Prostate gland (tissue), 2 donors: ENCODE measurements at places on chromosomes 1 and 21. TPM values are rescaled to one million over a fixed set of nuclear protein-coding genes. Genes with fewer than 3 reads are reported as not detected.
A peak's percentile ranks its signal among the peaks of the same experiment; 100 is the strongest.

DNA sequence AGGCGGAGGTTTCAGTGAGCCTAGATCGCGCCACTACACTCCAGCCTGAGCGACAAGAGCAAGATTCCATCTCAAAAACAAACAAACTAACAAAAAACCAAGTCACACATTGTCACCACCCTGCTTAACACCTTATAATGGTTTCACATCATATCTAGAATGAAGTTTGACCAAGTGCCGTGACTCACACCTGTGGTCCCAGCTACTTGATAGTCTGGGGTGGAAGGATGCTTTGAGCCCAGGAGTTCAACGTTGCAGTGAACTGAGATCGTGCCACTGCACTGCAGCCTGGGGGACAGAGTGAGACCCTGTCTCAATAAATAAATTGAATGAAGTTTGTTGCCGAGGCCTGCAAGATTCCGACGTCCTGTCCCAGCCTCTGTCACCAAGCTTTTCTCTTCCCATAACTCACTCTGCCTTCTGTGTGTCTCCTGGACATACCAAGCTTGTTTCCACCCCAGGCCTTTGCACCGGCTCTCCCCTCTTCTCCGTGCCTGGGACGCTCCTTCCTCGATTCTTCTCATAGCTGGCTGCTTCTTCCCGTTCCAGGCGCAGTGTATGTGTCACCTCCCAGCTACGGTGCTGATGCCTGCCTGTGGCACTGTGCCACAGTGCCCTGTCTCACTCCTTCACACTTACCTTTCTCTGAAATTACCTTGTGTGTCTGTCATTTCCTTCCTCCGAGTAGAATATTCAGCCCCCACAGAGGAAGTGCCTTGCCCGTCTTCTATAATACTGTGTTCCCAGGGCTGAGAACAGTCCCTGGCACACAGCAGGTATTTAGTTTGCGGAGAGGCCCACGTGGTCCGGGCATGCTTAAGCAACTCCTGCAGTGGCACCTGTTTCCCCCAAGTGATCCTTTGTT is 3.8 kb upstream of the SELENON start:
- H3K36me3 ChIP-seq, result no peaks in the 10 kb centered on the region
- peak; percentile 88 for DNase-seq
- no peak overlapping the region for H3K4me3 ChIP-seq
- H3K27ac ChIP-seq, result peak overlapping the region; percentile 75

DNA sequence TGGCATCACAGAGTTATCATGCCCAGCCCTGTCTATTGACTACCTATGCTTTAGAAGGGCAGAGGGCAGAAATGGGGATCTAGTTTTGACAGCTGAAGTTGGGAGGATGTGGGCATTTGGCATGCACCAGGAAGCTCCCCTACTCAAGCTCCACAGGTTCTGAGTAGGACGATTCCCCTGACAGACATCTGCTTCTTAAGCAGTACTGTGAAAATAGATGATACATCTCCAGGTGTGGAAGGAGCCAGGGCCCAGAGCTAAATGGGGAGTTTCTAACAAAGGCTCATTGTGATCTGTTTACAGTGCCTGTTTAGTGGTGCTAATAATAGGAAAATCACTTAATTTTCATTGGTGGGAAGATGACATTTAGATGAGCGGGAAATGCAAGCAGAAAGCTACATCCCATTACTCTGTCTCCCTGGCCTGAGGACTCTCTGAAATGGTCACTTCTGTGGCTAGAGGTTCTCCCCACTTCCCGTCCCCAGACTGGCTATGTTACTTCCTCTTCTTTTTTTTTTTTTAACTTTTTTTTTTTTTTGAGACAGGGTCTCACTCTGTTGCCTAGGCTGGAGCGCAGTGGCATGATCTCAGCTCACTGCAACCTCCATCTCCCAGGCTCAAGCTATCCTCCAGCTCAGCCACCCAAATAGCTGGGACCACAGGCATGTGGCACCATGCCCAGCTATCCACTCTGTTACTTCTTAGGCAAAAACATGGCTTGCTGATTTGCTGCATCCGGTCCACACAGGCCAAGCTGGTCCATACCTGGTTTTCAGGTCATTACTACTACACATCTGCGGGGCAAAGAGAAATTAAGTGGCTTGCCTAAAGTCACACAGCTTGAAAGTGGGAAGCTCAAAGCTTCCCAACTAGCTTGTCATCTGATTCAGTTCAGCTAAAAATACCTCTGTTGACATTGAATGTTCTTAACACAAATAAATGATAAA is 23.2 kb upstream of the CNIH3 start:
- no peaks in the 10 kb centered on the region for H3K36me3 ChIP-seq
- H3K27me3 ChIP-seq, result no peaks in the 10 kb centered on the region
- H3K27ac ChIP-seq, result no peak overlapping the region
- no peak for DNase-seq

DNA sequence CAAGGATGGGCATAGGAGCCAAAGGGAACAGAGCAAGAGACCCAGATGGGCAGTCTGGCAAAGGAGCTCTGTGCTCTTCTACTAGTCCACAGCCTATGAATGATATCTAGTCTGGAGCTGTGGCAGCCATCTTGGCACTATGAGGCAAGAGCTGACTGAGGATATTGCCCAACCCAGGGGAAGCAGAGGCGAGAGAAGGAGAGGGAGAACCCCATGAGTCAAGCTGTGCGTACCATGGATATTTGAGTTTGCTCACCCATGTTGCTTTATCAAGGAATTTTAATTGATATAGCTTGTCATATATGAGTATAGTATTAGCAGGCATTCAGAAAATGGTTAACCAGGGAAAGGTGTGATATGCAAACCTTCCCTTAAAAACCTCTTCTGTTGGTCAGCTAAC is 420.9 kb downstream of the PRDM2 start:
- no peaks in the 10 kb centered on the region for H3K4me1 ChIP-seq
- no peak overlapping the region for H3K4me3 ChIP-seq
- DNase-seq, result no peak
- H3K27me3 ChIP-seq, result peaks cover 7% of the 10 kb centered on the region
- H3K36me3 ChIP-seq, result no peaks in the 10 kb centered on the region

- no peak overlapping the region for H3K4me3 ChIP-seq
- no peak overlapping the region for H3K27ac ChIP-seq
- H3K27me3 ChIP-seq, result no peaks in the 10 kb centered on the region
- H3K36me3 ChIP-seq, result no peaks in the 10 kb centered on the region
- DNase-seq, result no peak
Measured at GRCh38 chr1:58457023-58457635, 89.4 kb downstream of the OMA1 start.

GRCh38 chr1:2300851-2301606 is 72.9 kb downstream of the SKI start:
- no peak for DNase-seq
- H3K4me1 ChIP-seq, result peaks cover 14% of the 10 kb centered on the region
- no peaks in the 10 kb centered on the region for H3K27me3 ChIP-seq
- H3K27ac ChIP-seq, result peak overlapping the region; percentile 42
- no peak overlapping the region for H3K4me3 ChIP-seq

- H3K4me3 ChIP-seq, result no peak overlapping the region
- H3K27me3 ChIP-seq, result no peaks in the 10 kb centered on the region
- H3K27ac ChIP-seq, result no peak overlapping the region
Measured at GRCh38 chr1:97017895-97018294, 296.3 kb downstream of the PTBP2 start.

DNA sequence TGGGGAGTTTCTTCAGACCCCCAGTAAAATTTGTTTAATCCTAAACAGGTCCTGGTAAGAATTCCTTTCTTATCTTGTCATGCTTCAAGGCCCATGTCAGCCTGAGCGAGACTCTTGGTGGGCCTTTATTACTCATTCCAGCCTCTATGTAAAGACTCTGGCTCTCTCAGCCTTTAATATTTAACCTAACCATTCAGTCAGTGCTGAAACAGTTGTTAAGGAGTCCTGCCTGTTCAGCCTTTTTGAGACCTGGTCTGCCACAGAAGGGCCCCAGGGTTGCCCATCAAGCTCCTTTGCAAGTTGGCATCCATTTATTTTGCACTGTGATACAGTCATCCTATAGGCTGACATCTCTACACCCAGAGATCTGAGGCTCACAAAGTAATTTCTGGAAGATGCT is 107.7 kb upstream of the VANGL1 start:
- H3K27ac ChIP-seq, result no peak overlapping the region
- no peak for DNase-seq
- no peaks in the 10 kb centered on the region for H3K36me3 ChIP-seq
- H3K27me3 ChIP-seq, result no peaks in the 10 kb centered on the region
- no peak overlapping the region for H3K4me3 ChIP-seq

- H3K4me1 ChIP-seq, result no peaks in the 10 kb centered on the region
- H3K4me3 ChIP-seq, result no peak overlapping the region
- no peaks in the 10 kb centered on the region for H3K36me3 ChIP-seq
- no peak for DNase-seq
- no peak overlapping the region for H3K27ac ChIP-seq
Measured at GRCh38 chr21:34590520-34590919, 24.4 kb downstream of the RCAN1 start.

DNA sequence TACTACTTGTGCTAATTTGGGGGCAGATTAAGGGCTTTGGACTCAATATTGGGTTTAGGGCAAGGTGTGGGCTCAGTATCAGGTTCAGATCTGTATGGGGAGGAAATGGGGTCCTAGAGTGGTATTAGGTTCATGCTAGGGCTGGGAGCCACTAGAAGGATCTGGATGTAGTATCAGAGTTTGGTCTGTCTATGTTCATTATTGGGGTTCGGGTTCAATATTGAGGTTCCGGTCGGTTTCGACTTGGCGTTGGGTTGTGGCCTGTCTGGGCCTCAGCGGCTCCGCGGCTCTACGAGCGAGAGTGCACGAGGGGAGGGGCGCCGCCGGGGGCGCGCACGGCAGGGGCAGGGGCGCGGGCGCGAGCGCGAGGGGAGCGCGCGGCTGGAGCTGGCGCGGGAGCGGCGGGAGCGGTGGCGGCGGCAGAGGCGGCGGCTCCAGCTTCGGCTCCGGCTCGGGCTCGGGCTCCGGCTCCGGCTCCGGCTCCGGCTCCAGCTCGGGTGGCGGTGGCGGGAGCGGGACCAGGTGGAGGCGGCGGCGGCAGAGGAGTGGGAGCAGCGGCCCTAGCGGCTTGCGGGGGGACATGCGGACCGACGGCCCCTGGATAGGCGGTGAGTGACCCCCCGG is at the start of gene PTPRF:
Gene PTPRF, plus strand, starts transcription at position 401 of the 624 bp plus-strand sequence. CDS start 14,193 bp downstream, outside the sequence.
- no peaks in the 10 kb centered on the region for H3K27me3 ChIP-seq
- peak; percentile 77 for DNase-seq
- H3K4me3 ChIP-seq, result peak within 1 kb of the TSS; percentile 95
- peaks cover 28% of the 10 kb centered on the region for H3K4me1 ChIP-seq
- peak within 1 kb of the TSS; percentile 92 for H3K27ac ChIP-seq

GRCh38 chr21:31213787-31214186 is 130.3 kb downstream of the TIAM1 start:
- H3K36me3 ChIP-seq, result no peaks in the 10 kb centered on the region
- H3K27me3 ChIP-seq, result no peaks in the 10 kb centered on the region
- no peaks in the 10 kb centered on the region for H3K4me1 ChIP-seq
- H3K4me3 ChIP-seq, result no peak overlapping the region

GRCh38 chr1:213332491-213332890 is 281.4 kb downstream of the RPS6KC1 start:
- no peaks in the 10 kb centered on the region for H3K4me1 ChIP-seq
- H3K36me3 ChIP-seq, result no peaks in the 10 kb centered on the region
- no peak for DNase-seq
- no peaks in the 10 kb centered on the region for H3K27me3 ChIP-seq

- no peak overlapping the region for H3K4me3 ChIP-seq
- DNase-seq, result no peak
- H3K4me1 ChIP-seq, result no peaks in the 10 kb centered on the region
- H3K27me3 ChIP-seq, result no peaks in the 10 kb centered on the region
- H3K36me3 ChIP-seq, result no peaks in the 10 kb centered on the region
Measured at GRCh38 chr1:173269490-173270230, 62.5 kb upstream of the TNFSF4 start.

DNA sequence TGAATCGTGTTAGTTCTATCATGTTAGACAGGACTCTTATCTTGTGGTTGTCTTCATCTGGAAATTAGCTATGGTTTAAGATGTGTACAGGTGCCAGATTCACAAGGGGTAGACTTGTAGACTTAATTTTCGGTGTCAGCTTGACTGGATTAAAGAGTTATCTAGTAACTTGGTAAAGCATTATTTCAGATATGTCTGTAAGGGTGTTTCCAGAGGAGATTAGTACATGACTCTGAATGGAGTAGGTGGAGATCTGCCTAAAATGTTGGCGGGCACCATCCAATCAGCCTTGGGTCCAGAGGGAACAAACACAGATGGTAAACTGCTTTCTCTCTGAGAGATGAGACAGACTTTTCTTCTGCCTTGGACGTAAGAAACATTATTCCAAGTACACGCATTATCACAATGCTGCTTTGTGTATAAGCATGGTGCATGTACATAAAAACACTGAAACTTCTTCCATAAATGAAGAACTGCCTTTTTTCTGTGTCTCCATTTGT is 434.6 kb downstream of the SMYD3 start:
- H3K4me3 ChIP-seq, result no peak overlapping the region
- H3K27me3 ChIP-seq, result no peaks in the 10 kb centered on the region
- DNase-seq, result no peak
- H3K4me1 ChIP-seq, result no peaks in the 10 kb centered on the region
- no peaks in the 10 kb centered on the region for H3K36me3 ChIP-seq

DNA sequence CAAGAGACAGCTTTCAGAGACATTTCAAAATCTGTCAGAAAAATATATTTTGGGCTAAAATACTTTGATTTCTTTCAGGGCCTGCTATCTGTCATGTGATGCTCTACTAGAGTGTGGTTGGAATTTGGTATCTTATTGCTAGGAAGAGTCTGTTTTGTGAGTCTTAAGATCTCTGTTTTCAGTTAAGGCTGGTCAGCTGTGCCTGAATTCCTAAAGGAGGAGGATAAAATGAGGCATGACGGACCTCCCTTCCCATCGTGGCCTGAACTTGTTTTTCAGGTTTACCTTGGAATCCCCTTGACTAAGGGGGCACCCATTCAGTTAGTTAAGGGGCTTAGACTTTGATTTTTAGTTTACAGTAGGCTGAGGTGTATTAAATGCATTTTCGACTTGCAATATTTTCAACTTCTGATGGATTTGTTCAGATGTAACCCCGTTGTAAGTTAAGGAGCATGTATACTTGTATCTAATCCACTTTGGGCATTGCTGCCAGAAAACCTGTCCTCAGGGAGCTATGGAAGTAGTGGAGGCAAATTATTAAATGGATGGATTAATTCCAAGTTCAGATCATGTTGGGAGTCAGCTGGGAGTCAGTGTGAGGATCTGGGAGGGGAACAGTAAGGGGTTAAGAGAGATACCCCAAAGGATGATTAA is 18.3 kb downstream of the CAPN2 start:
- H3K27me3 ChIP-seq, result no peaks in the 10 kb centered on the region
- no peak overlapping the region for H3K4me3 ChIP-seq
- H3K27ac ChIP-seq, result no peak overlapping the region
- DNase-seq, result no peak

Gene USH2A
- 0.74 TPM for total RNA-seq

Gene GPATCH3
- 28.2 TPM for total RNA-seq

Gene AXDND1
- not detected for total RNA-seq

Gene SPATA45
- not detected for total RNA-seq

Gene TRIM67
- total RNA-seq, result 0.28 TPM

Gene KRTCAP2
- 111 TPM for total RNA-seq

Gene SPRR2F
- not detected for total RNA-seq

Gene PRAMEF33
- total RNA-seq, result not detected

Gene RAVER2
- total RNA-seq, result 18.3 TPM

Gene AGL
- total RNA-seq, result 28.6 TPM
